ENCODE measurements at places on chromosomes 1 and 21.

DNA sequence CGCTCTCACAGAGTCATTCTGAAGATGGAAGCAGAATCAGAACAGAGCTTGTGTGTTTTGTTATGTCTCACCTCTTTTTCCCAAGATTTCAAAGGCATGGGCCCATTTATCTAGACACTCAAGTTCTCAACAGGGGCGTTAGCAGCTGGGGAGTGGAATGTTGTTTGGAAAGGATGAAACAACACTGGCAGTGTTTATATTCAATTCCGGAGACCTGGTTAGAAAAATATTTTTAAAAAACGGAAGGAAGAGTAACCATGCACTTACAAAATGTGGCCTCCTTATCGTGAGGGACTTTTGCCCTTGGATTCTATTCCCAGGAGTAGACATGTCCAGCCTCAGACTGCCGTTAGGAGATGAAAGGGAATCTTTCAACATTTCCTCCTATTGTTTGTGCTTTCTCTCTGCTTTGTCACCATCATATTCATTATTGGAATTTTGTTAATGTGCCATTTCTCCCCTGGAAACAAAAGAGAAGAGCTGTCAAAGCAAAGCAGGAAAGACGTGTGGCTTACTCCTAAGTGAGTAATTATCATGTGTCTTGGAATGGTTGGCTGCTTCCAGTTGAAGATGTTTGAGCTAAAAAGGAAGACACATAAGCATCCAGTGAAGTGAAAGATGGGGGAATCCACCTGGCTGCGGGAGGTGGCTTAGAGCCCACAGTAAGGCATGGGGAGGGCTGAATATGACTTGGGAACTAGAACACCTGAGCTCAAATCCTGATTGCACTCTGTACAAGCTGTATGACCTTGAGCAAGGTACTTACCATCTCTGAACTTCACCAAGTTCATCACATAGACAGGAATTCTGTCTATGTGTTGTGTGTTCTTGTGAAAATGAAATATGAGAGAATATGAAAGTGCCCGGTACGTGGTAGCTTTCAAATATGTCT is 71.7 kb upstream of the JUN start:
- DNase-seq, result peak; percentile 78

GRCh38 chr1:228866468-228866867 is 131.2 kb downstream of the RHOU start:
- no peak for DNase-seq

- DNase-seq, result peak; percentile 48
Observed at GRCh38 chr1:18100491-18101063, 7.0 kb upstream of the IGSF21 start.

DNA sequence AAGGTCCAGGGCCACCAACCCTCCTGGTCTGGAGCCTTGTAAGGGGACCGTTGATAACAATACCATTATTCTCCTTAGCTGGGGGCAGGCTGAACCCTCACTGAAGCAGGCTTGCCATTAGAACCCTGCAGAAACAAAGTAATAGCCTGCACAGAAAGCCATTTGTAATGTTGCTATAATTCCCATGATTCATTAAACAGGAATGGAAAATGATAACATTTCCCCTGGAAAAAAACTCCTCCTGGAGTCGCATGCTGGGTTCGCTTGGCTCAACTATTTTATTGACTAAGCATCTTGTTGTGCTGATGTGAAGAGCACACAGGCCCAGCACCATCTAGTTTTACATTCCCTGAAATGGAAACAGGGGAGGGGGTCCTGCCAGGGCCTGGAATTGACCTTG is 155.6 kb upstream of the CSF3R start:
- DNase-seq, result peak; percentile 6
